ENCODE measurements at places on chromosomes 7 and 10. TPM values are rescaled to one million over a fixed set of nuclear protein-coding genes. Genes with fewer than 3 reads are reported as not detected.
A peak's percentile ranks its signal among the peaks of the same experiment; 100 is the strongest.

DNA sequence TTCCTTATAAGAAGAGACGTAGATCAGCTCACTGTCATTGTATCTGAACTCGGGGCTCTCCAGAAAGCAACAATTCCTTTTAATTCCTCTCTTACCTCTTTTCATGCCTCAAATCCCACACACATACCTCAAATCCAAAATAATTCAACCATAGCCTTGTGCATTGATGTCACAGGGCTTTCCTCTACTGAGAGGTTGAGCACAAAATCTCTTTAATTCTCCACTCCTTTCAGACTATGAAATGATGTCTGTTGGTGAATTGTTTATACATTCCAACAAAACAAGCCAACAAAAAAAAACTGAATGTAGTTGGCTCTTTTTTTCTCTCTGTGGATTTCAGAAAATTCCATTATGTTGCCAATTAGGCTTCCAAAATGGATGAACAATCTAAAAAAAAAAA lies 53.2 kb downstream of the BPGM start:
- H3K27me3 ChIP-seq = no peaks in the 10 kb centered on the region
- DNase-seq = peak; percentile 63
- H3K36me3 ChIP-seq = no peaks in the 10 kb centered on the region
- no peak overlapping the region for H3K4me3 ChIP-seq
- no peak overlapping the region for H3K27ac ChIP-seq
- H3K4me1 ChIP-seq = peaks cover 17% of the 10 kb centered on the region

- no peak overlapping the region for H3K4me3 ChIP-seq
- no peaks in the 10 kb centered on the region for H3K4me1 ChIP-seq
- no peaks in the 10 kb centered on the region for H3K36me3 ChIP-seq
- DNase-seq = no peak
Observed at GRCh38 chr10:79328737-79329504, 18.3 kb upstream of the PPIF start.

DNA sequence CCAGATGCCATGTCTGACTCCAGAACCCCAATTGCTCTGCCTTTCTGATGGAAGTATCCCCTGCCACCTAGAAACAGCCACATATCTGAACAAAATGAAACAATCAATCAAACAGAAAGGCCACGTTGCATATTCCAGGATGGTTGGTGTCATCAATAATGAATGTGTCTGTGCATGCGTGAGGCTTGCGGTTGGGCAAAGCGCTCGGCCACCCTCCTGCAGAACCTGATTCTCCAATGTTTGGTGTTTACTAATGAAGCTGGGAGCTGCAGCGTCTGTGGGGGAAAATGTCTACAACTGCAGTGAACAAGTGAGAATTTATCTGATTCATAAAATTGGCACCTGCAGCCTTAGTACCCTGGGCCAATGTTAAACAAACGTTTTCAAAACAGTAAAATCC lies 121.2 kb upstream of the ADARB2 start:
- H3K27ac ChIP-seq = no peak overlapping the region
- no peaks in the 10 kb centered on the region for H3K27me3 ChIP-seq
- no peak overlapping the region for H3K4me3 ChIP-seq
- H3K36me3 ChIP-seq = no peaks in the 10 kb centered on the region

DNA sequence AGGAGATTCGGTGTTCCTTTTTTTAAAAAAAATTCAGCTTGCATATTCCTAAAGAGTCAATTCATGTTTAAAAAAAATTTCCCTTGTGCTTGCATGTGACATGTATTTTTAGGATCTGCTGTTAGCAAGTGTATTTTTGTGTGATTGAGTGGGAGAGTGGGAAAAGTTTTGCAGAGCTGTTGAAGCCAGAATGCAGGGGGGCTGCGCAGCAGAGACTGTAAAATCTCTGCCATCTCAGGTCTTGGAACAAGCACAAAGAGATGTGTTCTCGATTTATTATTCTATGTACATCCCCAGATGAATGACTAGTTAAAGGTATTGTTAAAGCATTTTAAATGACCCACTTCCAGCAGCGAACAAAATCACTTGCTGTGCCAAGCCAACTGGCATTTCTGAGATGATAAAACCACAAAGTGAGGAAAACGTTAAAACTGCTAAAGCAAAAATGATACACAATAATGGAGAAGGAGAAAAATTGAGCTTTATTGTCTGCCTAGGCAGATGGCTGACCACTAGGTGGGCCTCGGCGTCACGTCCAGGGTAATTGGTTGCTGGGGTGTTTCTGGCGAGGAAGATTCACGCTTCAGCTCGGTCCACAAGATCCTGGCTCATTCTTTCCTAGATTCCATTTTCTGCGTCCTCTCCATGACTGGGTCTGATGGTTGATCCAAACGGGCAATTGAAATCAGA lies 67.0 kb upstream of the ATRNL1 start:
- no peaks in the 10 kb centered on the region for H3K4me1 ChIP-seq
- H3K4me3 ChIP-seq = no peak overlapping the region
- no peaks in the 10 kb centered on the region for H3K36me3 ChIP-seq
- H3K27ac ChIP-seq = no peak overlapping the region
- DNase-seq = no peak
- no peaks in the 10 kb centered on the region for H3K27me3 ChIP-seq

- no peak for DNase-seq
- H3K27me3 ChIP-seq = no peaks in the 10 kb centered on the region
- H3K27ac ChIP-seq = no peak overlapping the region
- no peaks in the 10 kb centered on the region for H3K36me3 ChIP-seq
Observed at GRCh38 chr7:91566402-91566732, 302.1 kb downstream of the FZD1 start.

DNA sequence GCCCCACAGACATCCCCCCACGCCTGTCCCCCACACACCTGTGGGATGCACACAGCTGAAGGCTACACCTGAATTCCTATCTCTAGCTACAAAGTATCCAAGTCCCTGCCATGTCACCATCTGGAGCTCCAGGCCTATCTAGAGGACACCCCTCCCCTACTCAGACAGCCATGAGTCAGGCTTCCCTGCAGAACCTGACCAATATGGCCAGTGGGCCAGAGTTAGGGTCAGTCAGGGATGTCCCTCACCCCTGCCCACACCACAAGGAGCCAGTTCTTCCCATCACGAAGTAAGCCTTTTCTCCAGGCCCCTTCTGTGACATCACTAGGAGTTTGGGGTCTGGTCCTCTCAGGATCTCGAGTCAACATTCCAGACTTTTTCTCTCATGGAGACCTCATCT lies 10.6 kb upstream of the SLC18A3 start:
- H3K4me1 ChIP-seq = no peaks in the 10 kb centered on the region
- no peak overlapping the region for H3K4me3 ChIP-seq
- no peak for DNase-seq
- H3K27me3 ChIP-seq = peaks cover 5% of the 10 kb centered on the region

DNA sequence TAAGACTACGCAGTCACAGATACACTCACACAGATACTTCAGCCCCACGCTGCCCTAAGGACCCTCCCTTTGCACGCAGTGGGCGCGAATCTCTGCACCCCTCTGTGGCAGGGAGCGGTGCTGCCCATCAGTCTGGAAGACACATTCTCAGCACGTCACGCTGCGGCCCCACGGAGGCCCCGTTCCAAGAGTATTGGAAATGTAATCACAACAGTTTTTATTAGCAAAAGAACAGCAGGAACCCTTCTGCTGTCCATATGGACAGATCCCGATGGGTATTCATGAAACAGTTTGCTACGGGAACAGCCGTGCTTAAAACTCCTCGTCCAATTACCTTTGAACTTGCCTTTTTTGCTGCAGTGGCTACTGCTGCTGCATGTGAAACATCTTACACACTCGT lies 131.0 kb downstream of the RPS24 start:
- H3K27ac ChIP-seq = no peak overlapping the region
- H3K4me3 ChIP-seq = no peak overlapping the region
- peaks cover 3% of the 10 kb centered on the region for H3K27me3 ChIP-seq
- H3K4me1 ChIP-seq = peaks cover 22% of the 10 kb centered on the region
- no peaks in the 10 kb centered on the region for H3K36me3 ChIP-seq

GRCh38 chr7:22872096-22872807 lies 49.6 kb upstream of the TOMM7 start:
- H3K4me1 ChIP-seq = peaks cover 8% of the 10 kb centered on the region
- no peaks in the 10 kb centered on the region for H3K36me3 ChIP-seq
- H3K27me3 ChIP-seq = no peaks in the 10 kb centered on the region
- DNase-seq = no peak

DNA sequence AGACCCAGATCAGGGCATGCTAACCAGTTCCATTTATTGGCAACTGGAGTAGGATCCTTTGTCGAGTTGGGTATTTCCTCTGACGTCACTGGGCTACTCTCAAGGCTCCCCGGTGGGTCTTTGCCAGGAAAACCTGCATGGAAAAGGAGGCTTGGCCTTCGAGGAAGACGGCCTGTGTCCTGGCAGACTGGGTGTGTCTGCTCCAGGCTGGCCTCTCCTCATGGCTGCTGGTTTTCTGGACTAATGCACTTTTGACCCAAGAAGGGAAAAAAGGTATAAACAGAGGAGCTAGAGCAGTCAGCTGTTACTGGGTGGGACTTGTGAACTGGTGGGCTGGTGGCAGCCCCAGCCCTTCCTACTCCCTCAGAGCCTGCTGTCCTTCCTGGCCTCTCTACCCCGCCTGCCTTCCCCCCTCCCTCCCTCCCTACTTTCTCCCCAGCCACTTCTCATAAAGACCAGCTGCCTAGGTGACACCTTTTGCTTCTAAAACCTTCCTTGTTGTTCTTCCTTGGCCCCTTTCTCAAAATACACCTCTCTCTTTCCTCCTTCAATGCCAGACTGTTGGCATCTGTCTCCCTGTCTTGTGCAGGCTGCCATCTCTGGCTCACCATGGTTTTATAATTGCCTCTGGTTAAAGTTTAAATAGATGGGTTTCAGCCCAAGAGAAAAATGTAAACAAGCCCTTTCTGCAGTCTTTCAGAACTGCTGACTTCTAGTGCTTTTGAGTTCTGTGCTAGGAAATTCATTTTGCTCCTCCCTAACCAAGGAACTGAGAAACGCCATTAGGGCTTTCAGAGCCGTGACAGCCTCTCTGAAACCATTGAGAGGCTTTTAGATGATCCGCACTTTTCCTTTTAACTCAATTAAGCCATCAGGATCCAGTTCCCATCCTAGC lies 101.8 kb upstream of the MKLN1 start:
- H3K27ac ChIP-seq = no peak overlapping the region
- H3K27me3 ChIP-seq = no peaks in the 10 kb centered on the region
- peak; percentile 13 for DNase-seq
- no peaks in the 10 kb centered on the region for H3K4me1 ChIP-seq

GRCh38 chr10:26837139-26837538 lies 23.6 kb downstream of the ABI1 start:
- no peak for DNase-seq
- H3K4me3 ChIP-seq = no peak overlapping the region
- no peak overlapping the region for H3K27ac ChIP-seq
- no peaks in the 10 kb centered on the region for H3K4me1 ChIP-seq
- H3K27me3 ChIP-seq = no peaks in the 10 kb centered on the region

DNA sequence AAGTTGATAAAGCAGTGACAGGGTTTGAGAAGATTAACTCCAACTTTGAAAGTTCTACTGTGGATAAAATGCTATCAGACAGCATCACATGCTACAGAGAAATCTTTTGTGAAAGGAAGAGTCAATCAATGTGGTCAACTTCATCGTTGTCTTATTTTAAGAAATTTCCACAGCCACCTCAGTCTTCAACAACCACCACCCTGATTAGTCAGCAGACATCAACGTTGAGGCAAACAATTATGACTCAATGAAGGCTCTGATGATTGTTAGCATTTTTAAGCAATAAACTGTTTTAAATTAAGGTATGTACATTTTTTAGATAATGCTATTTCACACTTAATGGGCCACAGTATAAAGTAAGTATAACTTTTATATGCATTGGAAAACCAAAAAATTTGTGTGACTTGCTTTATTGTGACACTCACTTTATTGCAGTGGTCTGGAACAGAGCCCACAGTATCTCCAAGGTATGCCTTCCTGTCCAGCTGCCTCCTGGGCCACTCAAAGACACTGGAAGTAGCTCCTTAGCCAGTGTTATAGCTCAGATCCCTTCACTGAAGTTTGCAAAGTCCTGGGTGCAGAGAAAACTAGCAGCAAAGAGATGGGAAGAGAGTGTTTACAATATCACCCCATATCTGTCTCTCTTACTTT lies 293.1 kb downstream of the ARHGAP12 start:
- DNase-seq = no peak
- peaks cover 6% of the 10 kb centered on the region for H3K4me1 ChIP-seq
- no peaks in the 10 kb centered on the region for H3K36me3 ChIP-seq
- no peaks in the 10 kb centered on the region for H3K27me3 ChIP-seq
- H3K4me3 ChIP-seq = no peak overlapping the region

GRCh38 chr7:50022991-50023390 lies 70.1 kb downstream of the ZPBP start:
- H3K36me3 ChIP-seq = no peaks in the 10 kb centered on the region
- H3K27ac ChIP-seq = no peak overlapping the region
- no peaks in the 10 kb centered on the region for H3K4me1 ChIP-seq
- H3K4me3 ChIP-seq = no peak overlapping the region
- DNase-seq = no peak
- no peaks in the 10 kb centered on the region for H3K27me3 ChIP-seq

DNA sequence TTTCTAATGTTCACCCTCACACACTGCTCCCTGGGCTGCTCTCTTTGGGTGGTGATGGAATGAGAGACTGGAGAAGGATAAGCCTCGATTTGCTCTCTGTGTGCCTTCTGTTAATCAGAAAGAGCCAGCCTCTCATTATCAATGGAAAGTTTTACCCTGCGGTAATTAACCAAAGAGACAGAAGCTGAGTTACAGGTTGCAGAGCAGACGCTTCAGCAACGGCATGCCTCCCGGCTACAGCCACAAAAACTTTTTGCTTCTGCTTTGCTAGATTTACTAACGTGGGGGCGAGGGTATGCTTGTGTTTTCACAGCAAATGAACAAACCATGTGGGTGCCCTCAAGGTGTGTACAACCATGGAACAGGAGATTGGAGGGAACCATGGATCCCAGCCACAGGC lies 18.0 kb downstream of the GIMAP4 start:
- peak overlapping the region; percentile 13 for H3K27ac ChIP-seq
- no peaks in the 10 kb centered on the region for H3K36me3 ChIP-seq
- H3K27me3 ChIP-seq = no peaks in the 10 kb centered on the region
- peaks cover 2% of the 10 kb centered on the region for H3K4me1 ChIP-seq
- DNase-seq = no peak
- H3K4me3 ChIP-seq = no peak overlapping the region

The LRGUK gene
- 0.89 TPM for total RNA-seq

The CALHM2 gene
- 10.5 TPM for total RNA-seq

The GNG11 gene
- 34.5 TPM for total RNA-seq

The GGCT gene
- total RNA-seq = 37.8 TPM

The CALD1 gene
- total RNA-seq = 79.3 TPM

The RASSF4 gene
- 53.0 TPM for total RNA-seq

The GPR37 gene
- 16.9 TPM for total RNA-seq

The YAE1 gene
- 32.1 TPM for total RNA-seq

The ACADSB gene
- 8.2 TPM for total RNA-seq

Data from muscle of leg (tissue), 16 donors.